ENCODE measurements at places on chromosomes 5 and 9.

DNA sequence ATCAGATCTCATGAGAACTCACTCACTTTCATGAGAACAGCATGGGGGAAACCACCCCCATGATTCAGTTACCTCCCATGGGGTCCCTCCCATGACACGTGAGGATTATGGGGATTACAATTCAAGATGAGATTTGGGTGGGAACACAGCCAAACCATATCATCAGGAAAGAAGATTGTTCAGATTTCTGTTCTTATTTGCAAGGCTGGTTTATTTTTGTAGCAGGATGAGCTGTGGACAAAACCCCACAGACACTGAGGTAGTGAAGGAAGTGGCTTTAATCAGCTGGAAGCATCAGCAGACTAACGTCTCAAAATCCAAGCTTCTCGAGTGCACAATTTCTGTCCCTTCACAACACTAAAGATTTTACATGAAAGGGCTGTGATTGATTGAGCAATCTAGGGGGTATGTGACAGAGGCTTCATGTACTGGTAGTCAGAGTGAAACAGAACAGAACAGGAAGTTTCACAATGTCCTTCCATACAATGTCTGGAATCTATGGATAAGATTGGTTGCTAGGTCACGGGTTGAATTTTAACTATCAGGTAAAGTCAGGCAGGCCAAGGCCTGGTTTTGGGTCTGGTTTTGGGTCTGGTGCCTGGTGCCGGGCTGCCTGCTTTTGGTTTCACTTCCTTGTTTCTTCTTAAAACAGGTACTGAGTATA lies 91.3 kb upstream of the ZNF366 start:
- DNase-seq, result no peak

- DNase-seq, result no peak
Observed at GRCh38 chr5:91302958-91303357, 80.2 kb downstream of the ARRDC3 start.

DNA sequence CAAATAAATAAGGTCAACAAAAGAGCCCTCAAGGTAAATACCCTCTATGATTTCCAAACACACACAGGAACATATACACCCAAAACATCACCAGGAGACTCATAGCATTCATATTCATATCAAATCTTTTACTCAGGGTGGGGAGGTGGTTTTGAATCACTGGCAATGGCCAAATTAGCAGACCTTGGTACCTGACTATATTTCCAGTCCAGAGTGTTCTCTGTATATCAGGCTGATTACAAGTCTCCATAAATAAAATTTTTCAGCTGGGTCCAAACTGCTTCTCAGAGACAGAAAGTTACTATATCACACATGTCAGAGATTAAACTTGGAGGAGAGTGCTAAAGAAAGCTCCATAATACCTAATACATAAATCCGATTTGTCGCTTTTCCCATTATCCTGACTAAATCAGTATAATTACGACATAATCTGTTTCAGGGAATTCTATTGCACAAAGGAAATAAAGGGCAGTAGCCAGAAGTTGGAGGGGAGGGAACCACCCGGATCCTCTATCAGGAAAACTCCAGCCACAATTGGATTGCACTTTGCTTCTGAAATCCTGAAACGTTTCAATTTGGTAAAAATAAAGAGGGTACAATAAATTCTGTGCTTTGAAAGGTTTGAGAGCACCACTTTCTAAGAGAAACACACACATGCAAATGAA lies 7.0 kb upstream of the GOLGA1 start:
- no peak for DNase-seq

- no peak for DNase-seq
Observed at GRCh38 chr5:37212096-37212495, 37.1 kb downstream of the CPLANE1 start.

DNA sequence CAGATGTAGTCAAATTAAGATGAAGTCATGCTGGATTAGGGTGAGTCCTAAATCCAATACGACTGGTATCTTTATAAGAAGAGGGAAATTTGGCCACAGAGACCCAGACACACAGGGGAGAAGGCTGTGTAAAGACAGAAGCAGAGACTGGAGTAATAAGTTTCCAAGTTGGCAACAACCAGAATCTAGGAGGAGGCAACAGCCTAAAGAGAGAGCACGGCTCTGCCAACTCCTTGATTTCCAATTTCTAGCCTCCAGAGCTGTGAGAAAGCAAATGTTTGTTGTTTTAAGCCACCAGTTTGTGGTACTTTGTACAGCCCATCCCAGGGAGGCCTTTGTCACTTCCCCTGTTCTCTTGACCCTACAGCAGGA lies 74.4 kb downstream of the ATG10 start:
- no peak for DNase-seq

- DNase-seq, result no peak
Observed at GRCh38 chr5:16551628-16552027, 65.2 kb downstream of the RETREG1 start.

- DNase-seq, result no peak
Observed at GRCh38 chr5:102532123-102532522, 33.3 kb upstream of the SLCO6A1 start.

GRCh38 chr5:96794757-96795156 lies 13.0 kb downstream of the ERAP1 start:
- DNase-seq, result no peak

DNA sequence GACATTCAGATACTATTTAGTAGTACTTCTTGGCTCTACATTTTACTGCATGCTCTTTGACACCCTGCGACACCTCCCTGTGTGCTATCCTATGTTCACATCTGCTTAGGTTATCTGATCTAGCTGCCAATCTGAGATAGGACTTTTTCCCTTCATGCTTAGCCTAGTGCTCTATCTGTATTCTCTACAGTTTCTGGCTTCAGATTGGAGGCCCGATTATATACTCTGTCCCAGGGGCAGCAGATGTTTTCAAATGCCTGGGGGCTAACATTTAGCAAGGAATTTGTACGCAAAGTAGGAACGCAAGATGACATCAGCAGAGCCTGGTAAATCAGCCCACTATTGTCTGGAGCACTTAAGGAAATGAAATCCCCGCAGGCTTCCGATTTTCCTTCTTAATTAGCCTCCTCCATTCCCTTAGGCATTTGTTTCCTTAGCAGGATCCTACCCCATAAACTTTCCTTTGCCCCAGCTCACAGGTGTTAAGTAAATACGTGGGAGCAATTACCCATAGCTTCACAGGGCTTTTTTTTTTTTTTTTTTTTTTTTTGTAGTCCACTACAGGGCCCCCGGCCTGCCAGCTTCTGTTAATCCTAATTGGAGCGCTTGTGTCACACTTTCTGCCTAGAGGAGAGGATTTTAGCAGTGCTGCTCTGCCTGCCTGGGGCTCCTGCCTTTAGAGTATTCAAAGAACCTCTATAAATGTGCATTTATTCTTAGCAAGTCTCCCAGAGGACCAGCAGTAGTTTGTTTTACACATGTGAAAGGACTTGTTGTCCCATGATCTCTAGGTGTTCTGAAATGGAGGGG lies 61.1 kb upstream of the LPAR1 start:
- no peak for DNase-seq

DNA sequence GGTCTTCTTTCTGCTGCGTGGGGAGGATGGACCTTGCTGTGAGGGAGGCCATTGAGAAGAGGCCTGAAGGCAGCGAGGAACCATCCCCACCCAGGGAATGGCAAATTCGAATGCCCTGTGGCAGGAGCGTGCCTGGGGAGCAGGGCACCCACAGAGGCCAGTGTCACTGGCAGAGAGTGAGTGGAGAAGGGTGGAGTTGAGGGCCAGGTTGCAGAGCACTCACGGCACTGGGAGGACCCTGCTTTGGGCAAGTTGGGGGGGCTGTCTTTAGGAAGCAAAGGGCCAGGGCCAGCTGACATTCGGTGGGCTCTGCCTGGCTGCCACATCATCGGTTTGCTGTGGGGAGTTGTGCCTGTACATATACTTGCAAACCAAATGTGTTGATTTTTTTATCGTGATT lies 47.2 kb downstream of the SYK start:
- DNase-seq, result no peak

- DNase-seq, result no peak
Observed at GRCh38 chr9:35870351-35870923, at the start of gene OR13J1. Gene OR13J1, minus strand, starts transcription at chr9:35870401. Its CDS starts 0 bp downstream, at chr9:35870401.

DNA sequence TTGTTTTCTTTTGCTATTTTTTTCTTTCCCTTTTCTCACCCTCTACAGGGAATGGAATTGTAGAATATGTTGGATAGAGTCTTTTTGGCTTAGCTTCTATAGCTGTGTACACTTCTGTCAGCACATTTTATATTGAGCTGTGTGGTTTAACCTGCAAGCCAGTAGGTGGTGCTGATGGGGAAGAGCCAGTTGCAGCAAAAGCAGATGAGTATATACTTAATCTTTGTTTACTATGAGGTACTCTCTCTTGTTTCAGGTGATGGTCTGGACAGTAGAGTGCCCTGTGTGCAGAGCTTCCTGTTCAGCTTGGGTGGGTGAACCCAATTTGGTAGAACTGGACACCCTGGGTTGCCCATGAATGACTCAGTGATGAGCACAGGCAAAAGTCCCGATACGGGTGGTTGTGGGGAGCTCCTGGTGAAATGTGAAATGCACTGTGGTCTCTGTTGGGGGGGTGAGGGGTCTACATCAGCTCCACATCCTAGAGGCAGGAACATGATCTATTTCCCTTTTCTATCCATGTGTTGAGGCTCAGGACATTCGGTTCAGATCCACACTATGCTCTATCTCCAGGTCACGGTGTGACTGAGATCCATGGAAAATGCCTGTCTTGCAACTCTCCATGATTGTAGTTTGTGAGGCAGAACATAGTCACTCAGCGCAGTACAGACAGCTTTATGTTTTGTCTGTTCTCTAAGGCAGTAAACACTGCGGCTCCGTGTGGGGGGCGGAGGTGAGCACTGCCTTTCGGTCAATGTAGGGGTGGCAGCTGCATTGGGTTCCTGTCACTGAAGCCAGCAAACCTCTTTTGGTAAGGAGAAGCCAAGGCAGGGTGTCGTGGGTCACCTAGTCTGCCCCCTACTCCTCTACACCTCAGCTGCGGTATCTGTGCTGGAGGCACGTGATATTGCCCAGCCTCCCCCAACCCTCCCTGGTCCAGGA lies 353.2 kb downstream of the PRR16 start:
- DNase-seq, result no peak

GRCh38 chr5:131536211-131536826 lies 98.7 kb downstream of the RAPGEF6 start:
- no peak for DNase-seq

DNA sequence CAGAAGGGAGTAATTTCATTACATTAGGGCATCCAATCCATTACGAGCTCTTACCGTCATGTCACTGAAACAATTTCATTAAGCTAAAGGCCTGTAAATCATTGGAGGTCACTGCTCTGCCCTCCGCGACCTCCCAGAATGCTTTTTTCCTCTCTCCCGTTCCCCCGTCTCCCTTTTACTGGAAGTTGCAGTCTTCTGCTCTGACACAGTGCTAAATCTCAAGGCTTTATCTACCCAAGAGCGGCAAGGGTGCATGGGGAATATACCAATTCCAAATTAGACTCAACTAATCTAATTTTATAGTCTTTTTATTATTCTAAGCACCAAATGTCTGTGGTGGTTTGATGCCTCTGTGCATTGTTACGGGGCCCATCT lies 265.7 kb upstream of the PANK3 start:
- no peak for DNase-seq

GRCh38 chr5:97525780-97526179 lies 342.7 kb upstream of the RIOK2 start:
- no peak for DNase-seq

Measured in esophagus squamous epithelium (tissue), 5 donors.